ENCODE measurements at places on chromosomes 7 and 10. TPM values are rescaled to one million over a fixed set of nuclear protein-coding genes. Genes with fewer than 3 reads are reported as not detected.
A peak's percentile ranks its signal among the peaks of the same experiment; 100 is the strongest.

FRAT2 gene
- 4.8 TPM for total RNA-seq

ATOH7 gene
- not detected for total RNA-seq

CDC14C gene
- total RNA-seq = not detected

EEF1AKMT2 gene
- 14.6 TPM for total RNA-seq

CYP2C19 gene
- not detected for total RNA-seq

PLEKHA8 gene
- total RNA-seq = 5.7 TPM

TET1 gene
- total RNA-seq = 1.2 TPM

VSTM2A gene
- total RNA-seq = not detected

DNA sequence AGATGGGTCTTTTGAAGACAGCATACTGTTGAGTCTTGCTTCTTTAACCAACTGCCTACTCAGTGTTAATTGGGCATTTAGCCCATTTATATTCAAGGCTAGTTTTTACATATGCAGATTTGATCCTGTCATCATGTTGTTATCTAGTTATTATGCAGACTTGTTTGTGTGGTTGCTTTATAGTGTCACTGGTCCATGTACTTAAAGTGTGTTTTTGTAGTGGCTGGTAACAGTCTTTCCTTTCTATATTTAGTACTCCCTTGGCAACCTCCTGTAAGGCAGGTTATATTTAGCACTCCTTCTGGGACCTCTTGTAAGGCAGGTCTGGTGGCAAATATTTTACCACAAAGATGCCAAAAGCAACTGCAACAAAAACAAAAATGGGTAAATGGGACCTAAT lies 66.7 kb downstream of the TES start:
- no peak for DNase-seq

GRCh38 chr10:132939957-132940790 lies 2.2 kb downstream of the CFAP46 start:
- DNase-seq = no peak

GRCh38 chr10:6741541-6741941 lies 161.5 kb upstream of the PRKCQ start:
- DNase-seq = no peak

- DNase-seq = no peak
These were observed 167.3 kb upstream of the SHH start for GRCh38 chr7:155979566-155979965.

GRCh38 chr10:42874713-42875387 lies 92.3 kb downstream of the BMS1 start:
- DNase-seq = no peak

- DNase-seq = no peak
These were observed 10.0 kb upstream of the PCGF5 start for GRCh38 chr10:91210435-91210834.

- peak; percentile 84 for DNase-seq
These were observed 1.1 kb downstream of the MARVELD1 start for GRCh38 chr10:97714401-97715258.

DNA sequence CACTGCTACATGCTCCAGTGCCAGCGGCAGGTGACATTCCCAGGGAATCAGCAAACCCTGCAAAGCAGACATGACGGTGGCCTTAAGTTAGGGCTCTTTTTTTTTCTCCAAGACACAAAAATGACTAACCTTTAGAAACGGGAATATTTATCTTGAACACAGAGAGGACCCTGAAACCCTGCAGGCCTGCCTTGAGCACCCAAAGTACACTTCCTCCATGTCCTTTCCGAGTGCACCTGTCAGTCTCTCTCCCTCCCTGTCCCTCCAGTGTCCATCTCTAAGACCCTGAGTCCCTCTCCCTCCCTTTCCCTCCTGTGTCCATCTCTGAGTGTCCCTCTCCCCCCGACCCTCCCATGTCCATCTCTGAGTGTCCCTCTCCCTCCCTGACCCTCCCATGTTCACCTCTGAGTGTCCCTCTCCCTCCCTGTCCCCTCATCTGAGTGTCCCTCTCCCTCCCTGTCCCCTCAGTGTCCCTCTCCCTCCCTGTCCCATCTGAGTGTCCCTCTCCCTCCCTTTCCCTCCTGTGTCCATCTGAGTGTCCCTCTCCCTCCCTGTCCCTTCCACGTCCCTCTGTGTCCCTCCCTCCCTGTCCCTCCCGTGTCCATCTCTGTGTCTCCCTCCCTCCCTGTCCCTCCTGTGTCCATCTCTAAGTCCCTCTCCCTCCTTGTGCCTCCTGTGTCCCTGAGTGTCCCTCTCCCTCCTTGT lies 51.2 kb upstream of the CAMK2B start:
- no peak for DNase-seq

GRCh38 chr7:141115965-141116364 lies 42.1 kb downstream of the TMEM178B start:
- no peak for DNase-seq

DNA sequence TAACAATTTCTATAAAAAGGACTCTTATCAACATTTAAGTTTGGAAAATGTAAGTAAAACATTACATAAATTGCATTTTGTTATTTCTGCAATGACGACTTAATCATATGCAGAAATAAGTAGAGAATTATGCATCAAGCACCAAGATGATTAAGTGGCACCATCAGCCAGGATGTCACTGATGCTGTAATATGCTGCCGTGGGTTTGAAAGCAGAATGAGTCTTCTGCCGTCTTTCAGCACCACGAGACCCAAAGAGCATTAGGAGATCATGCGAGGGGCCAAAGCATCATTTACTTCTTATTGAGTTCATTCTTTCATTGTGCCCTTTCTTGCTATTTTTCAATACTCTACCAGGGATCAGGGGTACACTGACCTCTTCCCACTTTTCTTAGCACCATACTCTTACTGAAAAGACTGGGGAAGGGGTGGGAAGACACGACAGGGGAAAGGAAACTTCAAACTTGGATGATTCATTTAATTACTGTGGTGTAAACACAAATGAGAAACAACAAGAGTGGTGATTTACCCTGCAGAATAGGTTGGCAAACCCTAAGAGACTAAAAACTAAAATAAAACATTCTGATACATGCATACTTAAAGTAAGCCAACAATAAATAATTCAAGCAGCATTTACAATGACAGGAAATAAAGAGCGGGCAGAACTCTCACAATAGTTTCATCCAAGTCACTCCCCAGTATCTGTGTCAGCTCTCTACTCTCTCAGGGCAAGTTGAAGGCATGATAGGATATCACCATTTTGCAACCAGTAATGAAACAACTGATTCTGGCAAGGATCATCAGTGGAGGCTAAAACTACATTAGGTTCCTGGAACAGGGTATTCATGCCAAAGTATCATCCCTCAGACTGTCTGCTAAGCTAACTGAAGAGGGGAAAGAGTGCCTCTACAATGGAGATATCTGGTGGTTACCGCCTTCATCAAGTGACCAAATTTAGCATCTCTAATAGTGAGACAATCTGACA lies 70.8 kb downstream of the CUL2 start:
- no peak for DNase-seq

- no peak for DNase-seq
These were observed 754.6 kb downstream of the AUTS2 start for GRCh38 chr7:70352906-70353305.

- DNase-seq = no peak
These were observed 664.2 kb downstream of the NXPH1 start for GRCh38 chr7:9097565-9098060.

GRCh38 chr7:141701489-141702046 lies 398 bp downstream of the DENND11 start:
- peak; percentile 75 for DNase-seq

- DNase-seq = no peak
These were observed 185.9 kb downstream of the RAB11FIP2 start for GRCh38 chr10:117860823-117861222.

DNA sequence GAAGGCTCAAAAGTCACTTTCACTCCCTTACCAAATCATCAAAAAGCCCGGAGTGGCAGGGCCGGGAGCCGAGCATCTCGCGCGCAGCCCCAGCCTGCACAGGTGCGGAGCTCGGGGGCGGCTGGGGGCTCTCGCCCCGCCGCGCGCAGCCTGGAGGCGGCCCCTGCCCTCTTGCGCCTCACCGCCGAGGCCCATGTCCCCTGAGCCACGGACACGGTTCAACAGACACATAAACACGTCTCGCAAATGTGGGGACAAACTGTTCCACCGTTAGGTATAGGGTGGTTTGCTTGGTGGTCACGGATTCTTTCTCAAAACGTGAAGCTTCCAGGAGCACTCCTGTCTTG lies 700 bp downstream of the GSAP start:
- DNase-seq = no peak

- no peak for DNase-seq
These were observed 1031.7 kb downstream of the LRMDA start for GRCh38 chr10:76463111-76463510.

- DNase-seq = no peak
These were observed 62.8 kb upstream of the PRKCQ start for GRCh38 chr10:6642876-6643275.

DNA sequence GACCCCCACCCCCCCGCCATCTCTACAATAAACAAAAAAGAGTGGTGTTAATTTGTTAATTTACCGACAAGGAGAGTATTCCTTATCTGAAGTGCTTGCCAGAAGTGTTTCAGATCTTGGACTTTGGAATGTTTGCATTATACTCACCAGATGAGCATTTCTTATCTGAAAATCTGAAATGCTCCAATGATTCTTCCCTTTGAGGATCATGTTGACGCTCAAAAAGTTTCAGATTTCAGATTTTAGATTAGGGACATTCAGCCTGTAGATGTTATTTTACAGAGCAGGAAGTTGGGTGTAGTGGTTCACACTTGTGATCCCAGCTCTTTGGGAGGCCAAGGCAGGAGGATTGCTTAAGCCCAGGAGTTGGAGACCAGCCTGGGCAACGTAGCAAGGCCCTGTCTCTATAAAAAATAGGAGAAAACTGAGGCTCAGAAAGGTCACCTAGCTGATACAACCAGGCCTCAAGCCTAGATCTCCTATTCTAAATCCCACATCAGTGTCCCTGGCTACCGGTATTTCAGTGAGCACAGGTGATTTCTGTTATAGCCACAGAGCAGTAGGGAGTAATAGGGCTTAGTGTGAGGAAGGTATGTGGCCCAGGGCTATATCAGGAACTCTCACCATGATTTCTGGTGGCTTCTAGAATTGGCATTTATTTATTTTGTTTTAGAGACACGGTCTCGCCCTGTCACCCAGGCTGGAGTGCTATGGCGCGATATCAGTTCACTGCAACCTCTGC lies 35.4 kb downstream of the TMEM120A start:
- no peak for DNase-seq

DNA sequence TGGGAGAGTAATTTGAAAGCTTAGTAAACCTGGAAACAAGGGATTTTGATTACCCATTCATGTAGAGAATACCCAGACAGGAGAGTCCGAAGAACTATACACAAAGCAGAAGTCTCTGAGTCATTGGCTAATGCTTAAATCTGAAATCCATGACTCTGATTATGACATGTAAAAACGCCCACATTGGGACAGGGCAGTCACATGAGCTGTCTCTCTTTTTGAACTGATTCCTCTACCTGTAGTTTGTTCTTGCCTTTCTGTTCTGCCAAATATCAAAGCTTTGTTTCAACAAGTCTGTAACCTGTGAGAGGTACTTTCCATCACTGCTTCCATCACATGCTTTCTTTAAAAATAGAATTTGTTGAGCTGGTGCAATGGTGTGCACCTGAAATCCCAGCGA lies 4.3 kb upstream of the GPNMB start:
- DNase-seq = no peak

All from cardiac septum (tissue), 1 donor.